Esophagus (tissue), 2 donors: ENCODE measurements at places on chromosomes 5 and 9. TPM values are rescaled to one million over a fixed set of nuclear protein-coding genes. Genes with fewer than 3 reads are reported as not detected.

Gene ZNF782
- 1.1 TPM for polyA plus RNA-seq

Gene ORM2
- polyA plus RNA-seq: not detected

Gene SLC25A51
- polyA plus RNA-seq: 5.7 TPM

Gene SLC22A4
- 0.14 TPM for polyA plus RNA-seq

Gene KCNV2
- polyA plus RNA-seq: not detected

Gene WDR38
- not detected for polyA plus RNA-seq

Gene TYRP1
- 0.27 TPM for polyA plus RNA-seq

Gene SCGB3A2
- polyA plus RNA-seq: 0.13 TPM

Gene PTGES2
- 59.0 TPM for polyA plus RNA-seq

Gene ADGRV1
- 0.82 TPM for polyA plus RNA-seq

Gene PGM5
- 36.2 TPM for polyA plus RNA-seq

Gene CD72
- polyA plus RNA-seq: 0.26 TPM

Gene PTPRD
- polyA plus RNA-seq: 0.60 TPM

Gene PRDM9
- not detected for polyA plus RNA-seq

Gene THOC3
- 28.7 TPM for polyA plus RNA-seq

Gene SH2D3C
- 2.8 TPM for polyA plus RNA-seq

Gene OR1Q1
- polyA plus RNA-seq: not detected

Gene GFM2
- polyA plus RNA-seq: 10.2 TPM

Gene CTXN3
- polyA plus RNA-seq: 0.04 TPM

Gene PCDHGA1
- 0.22 TPM for polyA plus RNA-seq

Gene SYK
- polyA plus RNA-seq: 16.5 TPM

Gene LCN9
- polyA plus RNA-seq: not detected

Gene CCNO
- polyA plus RNA-seq: 2.0 TPM
